ENCODE measurements at places on chromosomes 16 and 17.
A peak's percentile ranks its signal among the peaks of the same experiment; 100 is the strongest.

DNA sequence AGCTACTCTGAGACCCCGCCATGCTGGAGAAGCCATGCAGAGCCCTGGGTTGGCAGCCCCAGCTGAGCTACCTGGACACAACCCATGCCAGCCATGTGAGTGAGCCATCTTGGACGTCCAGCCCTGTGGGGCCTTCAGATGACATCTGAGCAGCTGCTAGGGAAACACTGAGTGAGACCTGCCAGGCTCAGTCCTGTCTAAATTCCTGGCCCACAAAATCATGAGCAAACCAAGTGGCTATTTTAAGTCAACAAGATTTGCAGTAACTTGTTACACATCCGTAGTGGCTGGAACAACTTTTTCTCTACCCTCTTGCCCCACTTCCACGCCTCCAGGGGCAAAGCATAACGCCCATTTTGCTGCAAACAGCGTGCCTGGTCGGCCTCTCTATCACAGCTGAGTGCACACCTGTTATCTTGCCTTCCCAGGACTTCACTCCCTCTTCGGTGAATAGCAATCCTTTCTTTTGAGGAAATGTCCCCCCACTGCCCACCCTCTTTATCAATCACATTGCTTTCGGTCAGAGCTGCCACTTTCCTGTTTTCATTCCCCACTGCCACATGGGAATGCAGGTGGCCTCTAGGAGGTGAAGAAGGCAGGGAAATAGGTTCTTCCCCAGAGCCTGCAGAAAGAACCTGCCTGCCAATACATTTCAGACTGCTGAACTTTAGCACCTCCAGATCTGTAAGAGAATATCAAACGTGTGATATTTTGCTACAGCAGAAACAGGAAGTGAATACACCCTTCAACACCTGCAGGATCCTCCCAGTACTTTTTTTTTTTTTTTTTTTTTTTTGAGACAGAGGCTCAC lies 7.4 kb upstream of the SCIMP start:
- no peak for DNase-seq

DNA sequence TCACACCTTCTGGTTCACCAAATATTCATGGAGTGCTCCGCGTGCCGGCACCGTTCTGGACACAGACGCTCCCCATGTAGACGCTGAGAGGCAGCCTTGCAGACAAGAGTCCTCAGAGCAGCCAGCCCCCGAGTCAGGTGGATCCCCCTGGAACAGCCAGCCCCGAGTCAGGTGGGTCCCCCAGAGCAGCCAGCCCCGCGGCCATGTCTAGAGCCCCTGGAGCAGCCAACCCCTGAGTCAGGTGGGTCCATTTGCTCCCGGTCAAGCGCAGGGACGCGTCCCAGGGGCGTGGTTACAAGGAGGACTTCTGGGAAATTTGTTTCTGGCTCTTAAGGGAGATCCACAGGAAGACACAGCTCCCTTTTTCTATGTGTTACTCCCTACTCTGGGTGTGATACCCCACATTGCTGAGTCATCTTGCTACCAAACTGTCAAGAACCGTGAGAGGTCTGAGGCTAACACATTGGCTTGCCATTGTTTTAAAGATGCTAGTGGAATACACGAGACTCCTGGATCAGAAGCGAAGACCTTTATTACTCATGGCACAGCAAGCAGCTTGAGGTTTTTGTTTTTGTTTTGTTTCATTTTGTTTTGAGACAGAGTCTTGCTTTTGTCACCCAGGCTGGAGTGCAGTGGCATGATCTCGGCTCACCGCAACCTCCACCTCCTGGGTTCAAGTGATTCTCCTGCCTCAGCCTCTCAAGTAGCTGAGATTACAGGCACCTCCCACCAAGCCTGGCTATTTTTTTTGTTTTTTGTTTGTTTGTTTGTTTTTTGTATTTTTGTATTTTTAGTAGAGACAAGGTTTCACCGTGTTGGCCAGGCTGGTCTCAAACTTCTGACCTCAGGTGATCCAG lies 43.3 kb upstream of the CBFA2T3 start:
- no peak for DNase-seq

DNA sequence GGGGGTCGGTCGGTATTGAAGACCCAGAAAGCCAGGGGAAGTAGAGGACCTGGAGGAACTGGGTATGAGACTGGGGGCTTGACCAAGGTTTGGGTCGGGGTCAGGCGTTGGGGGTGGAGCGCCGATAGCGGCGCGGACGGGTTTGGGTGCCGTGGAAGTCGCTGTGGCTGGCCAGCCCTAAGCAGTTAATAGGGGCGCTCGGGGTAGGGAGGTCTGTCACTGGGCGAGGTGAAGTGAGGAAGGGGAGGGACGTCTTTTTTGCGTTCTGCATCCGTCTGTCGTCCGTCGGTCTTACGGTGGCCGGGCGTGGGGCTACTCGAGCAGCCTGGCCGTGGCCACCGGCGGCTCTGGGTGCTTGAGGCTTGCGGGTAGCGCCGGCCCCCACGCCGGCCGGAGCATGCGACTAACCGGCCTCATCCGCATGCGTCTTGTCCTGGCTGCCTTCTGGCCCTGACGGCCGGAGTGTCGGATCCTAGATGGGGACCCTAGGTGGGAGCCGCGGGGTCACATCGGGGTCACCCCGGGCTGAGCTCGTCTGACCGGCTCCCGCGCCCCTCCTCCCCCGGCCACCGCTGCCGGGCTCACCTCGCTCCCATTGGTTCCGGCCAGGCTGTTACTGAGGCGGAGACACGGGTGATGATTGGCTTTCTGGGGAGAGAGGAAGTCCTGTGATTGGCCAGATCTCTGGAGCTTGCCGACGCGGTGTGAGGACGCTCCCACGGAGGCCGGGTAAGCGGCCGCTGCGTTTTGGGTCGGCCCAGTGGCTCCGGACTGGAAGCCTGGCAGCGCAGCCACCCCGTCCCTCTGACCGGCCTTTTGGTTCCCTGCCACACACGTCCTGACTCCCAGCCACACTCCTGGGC lies 10.3 kb upstream of the TMEM88 start:
- peak; percentile 68 for DNase-seq

DNA sequence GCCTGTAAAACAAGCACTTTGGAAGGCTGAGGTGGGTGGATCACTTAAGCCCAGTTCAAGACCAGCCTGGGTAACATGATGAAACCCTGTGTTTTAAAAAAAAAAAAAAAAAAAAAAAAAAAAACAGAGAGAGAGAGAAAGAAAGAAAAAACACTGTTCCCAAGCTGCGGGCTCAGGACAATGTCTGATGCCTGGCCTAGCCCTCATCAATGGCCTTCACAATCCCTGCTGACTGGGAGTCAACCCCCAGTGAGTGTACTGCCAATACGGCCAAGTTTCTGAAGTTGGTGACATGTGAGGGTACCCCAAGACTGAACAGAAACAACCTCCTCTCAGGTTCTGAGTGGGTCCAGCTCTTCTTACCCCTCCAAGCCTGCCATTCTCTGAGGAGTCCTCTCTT lies 116.5 kb downstream of the ZNF778 start:
- no peak for DNase-seq

DNA sequence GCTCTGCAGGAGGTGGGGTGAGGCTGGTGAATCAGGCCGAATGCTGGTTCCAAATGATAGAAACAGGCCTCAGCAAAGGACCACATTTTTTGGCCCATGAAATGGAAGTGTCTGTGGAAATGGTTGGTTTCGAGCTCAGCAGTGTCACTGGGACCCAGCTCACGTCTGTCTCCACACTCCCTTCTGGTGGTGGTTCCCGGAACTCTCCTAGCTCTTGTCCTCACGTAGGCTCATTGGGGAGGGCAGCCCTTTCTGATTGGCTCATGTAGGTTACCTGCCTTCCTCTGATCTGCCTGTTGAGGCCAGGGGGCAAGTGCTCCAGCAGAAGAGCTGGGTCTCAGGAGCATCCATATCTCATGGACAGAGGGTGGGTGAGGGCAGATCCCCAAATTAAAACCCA lies 4.0 kb downstream of the ALG1 start:
- no peak for DNase-seq

DNA sequence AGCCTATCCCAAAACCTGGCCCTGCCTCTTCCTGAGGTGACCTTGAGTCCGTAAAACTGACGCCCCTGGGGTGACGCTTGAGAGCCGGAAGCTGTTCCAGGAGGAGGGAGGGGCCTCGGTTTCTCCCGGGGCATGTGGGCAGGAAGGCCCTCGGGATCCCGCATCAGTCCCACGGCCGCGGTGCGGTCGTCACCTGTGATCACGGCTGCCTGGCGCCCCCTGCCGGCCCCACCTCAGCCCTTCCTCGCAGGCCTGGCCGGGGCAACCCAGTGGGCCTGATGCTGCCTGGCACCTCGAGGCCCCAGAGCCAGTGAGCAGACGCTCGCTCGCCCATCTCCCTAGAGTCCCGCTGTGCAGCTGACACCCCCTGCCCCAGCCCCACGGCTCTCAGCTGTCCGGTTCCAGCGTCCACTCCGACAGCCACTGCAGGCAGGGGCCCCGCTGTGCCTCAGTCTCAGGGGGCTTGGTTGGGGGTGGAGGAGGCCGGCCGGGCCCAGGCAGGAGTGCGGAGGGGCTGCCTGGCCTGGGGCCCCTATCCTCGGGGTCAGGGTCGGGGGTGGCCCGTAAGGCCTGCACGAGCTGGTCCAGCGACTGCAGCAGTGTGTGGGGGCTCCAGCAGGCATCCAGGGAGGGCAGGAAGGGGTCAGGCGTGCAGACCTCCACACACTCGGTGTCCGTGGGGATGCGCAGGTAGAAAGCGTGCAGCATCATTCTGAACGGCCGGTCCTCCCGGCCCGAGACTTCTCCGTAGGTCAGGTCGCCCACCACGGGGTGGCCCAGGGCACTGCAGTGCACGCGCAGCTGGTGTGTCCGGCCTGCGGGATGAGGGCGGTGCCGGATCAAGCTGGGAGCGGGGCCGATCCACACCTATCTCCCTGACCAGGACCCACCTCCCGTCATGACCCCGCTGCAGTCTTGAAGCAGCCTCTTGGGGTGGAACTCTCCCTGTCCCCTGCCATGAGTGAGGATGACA lies 2.3 kb downstream of the RPUSD1 start:
- no peak for DNase-seq

DNA sequence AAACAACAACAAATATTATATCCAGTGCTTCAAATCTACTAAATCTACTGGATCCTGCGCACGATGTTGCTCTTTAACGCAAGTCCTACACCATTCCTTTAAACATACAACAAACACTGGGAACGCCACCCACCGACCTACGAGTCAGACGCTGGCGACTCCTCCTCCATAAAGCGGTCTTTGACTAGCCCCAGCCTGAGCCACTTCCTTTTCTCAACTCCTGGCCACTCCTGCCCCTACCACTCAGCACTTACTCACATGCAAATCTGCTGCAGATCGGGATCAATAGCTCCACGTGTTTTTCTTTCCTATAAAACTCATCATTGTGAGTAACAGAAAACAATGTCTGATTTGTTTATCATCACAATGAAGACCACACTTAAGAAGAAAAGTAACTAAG lies 32.8 kb upstream of the MNT start:
- no peak for DNase-seq

GRCh38 chr17:880443-881269 lies 98.5 kb downstream of the MRM3 start:
- no peak for DNase-seq

DNA sequence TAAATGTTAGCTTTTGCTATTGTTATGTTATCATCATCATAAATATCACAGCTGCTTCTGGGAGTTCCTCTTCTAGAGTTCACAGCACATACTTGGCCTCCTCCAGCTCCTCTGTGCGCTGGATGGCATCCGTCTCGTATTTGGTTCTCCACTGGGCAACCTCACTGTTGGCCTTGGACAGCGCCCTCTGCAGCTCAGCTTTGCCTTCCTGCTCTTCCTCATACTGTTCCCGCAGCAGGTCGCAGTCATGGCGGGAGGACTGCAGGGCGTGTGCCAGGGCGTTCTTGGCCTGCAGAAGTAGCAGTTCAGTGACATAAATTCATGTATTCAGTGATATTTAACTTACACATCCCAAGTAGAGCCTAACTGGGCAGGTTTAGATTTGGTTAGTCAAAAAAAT lies 23.4 kb downstream of the MYH8 start:
- no peak for DNase-seq

Data from NCI-H1930 (cell line).